ENCODE measurements at places on chromosomes 1 and 21.

- no peaks in the 10 kb centered on the region for H3K36me3 ChIP-seq
- no peaks in the 10 kb centered on the region for H3K27me3 ChIP-seq
- DNase-seq, result no peak
- H3K27ac ChIP-seq, result no peak overlapping the region
- no peaks in the 10 kb centered on the region for H3K4me1 ChIP-seq
These were observed 23.2 kb upstream of the LRP8 start for GRCh38 chr1:53350853-53351767.

DNA sequence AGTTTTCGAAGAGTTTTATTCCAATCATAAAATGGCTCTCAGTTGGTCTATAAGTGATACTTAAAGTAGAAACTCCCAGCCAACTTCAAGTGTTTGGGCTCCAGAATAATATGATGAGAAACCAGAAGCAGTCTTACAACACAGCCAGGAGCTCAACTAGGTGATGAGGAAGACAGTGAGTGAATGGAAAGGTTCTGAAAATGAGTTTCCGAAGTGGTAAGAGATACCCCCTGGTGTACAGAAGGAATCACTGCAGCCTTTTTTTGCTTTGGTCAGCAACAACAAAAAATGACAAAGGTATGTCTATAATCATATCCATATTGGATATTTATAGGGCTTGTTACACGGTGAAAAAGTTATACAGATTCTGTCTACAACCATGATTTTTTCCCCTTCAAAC is 16.5 kb downstream of the KRTAP19-1 start:
- no peaks in the 10 kb centered on the region for H3K27me3 ChIP-seq
- H3K4me1 ChIP-seq, result no peaks in the 10 kb centered on the region
- no peak overlapping the region for H3K27ac ChIP-seq
- H3K36me3 ChIP-seq, result no peaks in the 10 kb centered on the region

GRCh38 chr1:241131636-241132194 is 225.3 kb downstream of the RGS7 start:
- no peak for DNase-seq
- no peaks in the 10 kb centered on the region for H3K27me3 ChIP-seq
- no peaks in the 10 kb centered on the region for H3K4me1 ChIP-seq
- no peaks in the 10 kb centered on the region for H3K36me3 ChIP-seq
- H3K4me3 ChIP-seq, result no peak overlapping the region

GRCh38 chr1:42145389-42145716 is 7.9 kb upstream of the GUCA2B start:
- no peak overlapping the region for H3K4me3 ChIP-seq
- peaks cover 9% of the 10 kb centered on the region for H3K27me3 ChIP-seq
- no peak overlapping the region for H3K27ac ChIP-seq
- H3K36me3 ChIP-seq, result no peaks in the 10 kb centered on the region

- H3K4me3 ChIP-seq, result no peak overlapping the region
- peaks cover 4% of the 10 kb centered on the region for H3K4me1 ChIP-seq
- H3K27ac ChIP-seq, result no peak overlapping the region
These were observed 11.6 kb downstream of the GJA5 start for GRCh38 chr1:147748676-147749350.

DNA sequence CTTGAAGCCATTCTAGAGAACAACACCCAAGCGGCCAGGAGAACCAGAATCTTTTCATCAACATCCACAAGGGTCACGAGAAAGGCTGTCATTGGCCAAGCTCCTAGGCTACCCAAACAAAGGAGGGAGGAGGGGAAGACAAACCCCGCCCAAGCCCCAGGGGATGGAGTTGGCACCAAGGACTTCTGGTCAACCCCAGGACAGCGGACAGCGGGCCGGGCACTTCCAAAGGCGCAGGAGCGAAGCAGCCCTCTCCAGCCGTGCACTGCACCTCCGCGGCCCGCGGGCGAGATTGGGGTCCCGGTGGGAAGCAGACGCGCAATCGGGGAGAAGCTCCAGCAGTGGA is at the start of gene CLIC6:
CLIC6 (plus strand) TSS at position 192 of the 346 bp plus-strand sequence. CDS start 395 bp downstream, outside the sequence.
- no peaks in the 10 kb centered on the region for H3K36me3 ChIP-seq
- H3K4me3 ChIP-seq, result peak within 1 kb of the TSS; percentile 44
- DNase-seq, result no peak
- H3K4me1 ChIP-seq, result peaks cover 17% of the 10 kb centered on the region
- H3K27me3 ChIP-seq, result peaks cover 15% of the 10 kb centered on the region

GRCh38 chr21:36015045-36015444 is 45.3 kb downstream of the SETD4 start:
- H3K4me1 ChIP-seq, result no peaks in the 10 kb centered on the region
- H3K4me3 ChIP-seq, result no peak overlapping the region
- no peaks in the 10 kb centered on the region for H3K36me3 ChIP-seq
- no peaks in the 10 kb centered on the region for H3K27me3 ChIP-seq
- no peak for DNase-seq

DNA sequence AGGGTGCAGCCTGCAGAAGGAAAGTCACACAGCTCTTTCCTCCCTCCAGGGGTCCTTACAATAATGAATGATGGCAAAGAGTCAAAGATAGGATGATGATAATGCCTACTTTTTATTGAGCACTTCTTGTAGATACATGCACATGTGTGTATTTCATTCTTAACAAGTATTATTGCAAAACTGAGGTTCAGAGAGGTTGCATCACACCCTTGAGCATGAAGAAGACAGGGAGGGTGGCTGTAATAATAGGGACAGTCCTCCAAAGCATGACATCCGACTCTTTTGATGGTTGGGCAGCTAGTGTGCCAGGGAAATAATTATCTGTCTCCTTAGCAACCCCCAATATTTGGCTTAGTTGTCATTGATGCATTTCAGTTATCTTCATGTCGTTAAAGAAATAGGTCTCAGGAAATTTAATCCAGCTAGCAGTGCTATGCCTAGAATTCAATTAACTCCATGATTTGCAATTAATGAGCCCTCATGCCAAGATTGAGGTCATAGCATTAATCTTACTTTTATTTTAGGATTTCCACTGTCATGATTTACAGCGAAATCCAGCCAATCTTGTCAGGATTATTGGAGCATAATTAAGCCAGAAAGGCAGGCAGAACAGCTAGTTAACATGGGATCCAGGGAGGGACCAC is 35.0 kb downstream of the DNAJC6 start:
- H3K4me1 ChIP-seq, result no peaks in the 10 kb centered on the region
- no peaks in the 10 kb centered on the region for H3K36me3 ChIP-seq
- no peak overlapping the region for H3K4me3 ChIP-seq

- H3K27ac ChIP-seq, result peak overlapping the region; percentile 21
- H3K4me3 ChIP-seq, result no peak overlapping the region
- H3K27me3 ChIP-seq, result no peaks in the 10 kb centered on the region
- no peaks in the 10 kb centered on the region for H3K36me3 ChIP-seq
These were observed 3.0 kb upstream of the ATP1B1 start for GRCh38 chr1:169103480-169103893.

DNA sequence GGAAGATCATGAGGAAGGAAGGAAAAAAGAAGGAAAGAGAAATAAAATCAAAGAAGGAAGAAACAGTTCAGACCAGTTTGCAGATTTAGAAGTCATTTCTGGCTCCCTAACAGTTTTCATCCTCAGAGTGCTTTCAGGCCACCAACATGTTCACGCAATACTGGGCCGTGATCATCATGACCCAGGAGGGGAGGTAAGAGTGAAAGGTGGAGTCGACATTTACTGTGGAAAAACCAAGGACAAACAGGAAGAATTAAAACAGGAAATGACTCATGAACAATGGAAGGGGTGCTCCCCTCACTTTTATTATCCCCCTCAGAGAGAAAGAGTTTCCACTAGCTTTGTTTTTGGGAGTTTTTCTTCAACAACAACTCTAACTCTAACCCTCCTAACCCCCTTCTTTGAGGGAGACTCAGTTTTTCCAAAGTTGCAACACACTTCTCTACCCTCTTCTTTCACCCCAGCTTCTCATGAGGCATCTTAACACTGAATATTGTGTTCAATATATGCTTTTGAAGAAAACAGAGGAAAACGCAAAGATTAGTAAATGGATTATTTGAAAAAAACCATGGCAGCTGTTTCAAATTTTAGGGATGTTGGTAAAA is 60.4 kb downstream of the VANGL2 start:
- no peaks in the 10 kb centered on the region for H3K4me1 ChIP-seq
- no peak for DNase-seq
- H3K4me3 ChIP-seq, result no peak overlapping the region
- no peaks in the 10 kb centered on the region for H3K36me3 ChIP-seq
- no peak overlapping the region for H3K27ac ChIP-seq

DNA sequence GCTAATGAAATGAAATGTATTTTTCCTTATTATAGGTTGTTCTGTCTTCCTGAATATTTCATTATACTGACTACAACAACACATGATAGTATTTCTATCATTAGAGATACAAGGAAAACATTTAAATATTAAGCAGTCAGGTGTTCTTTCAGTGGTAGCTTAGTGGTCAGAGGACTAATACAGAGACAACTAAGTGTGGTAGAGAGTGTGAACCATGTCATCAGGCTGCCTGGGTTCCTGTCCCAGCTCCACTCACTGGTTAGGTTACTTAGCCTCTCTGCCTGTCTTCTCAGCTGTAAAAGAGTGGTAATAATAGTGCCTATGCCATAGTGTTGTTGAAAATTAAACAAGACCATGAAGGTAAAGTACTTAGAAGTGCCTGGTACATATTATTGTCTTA is 3.9 kb downstream of the UAP1 start:
- peaks cover 12% of the 10 kb centered on the region for H3K4me1 ChIP-seq
- no peaks in the 10 kb centered on the region for H3K27me3 ChIP-seq
- DNase-seq, result no peak
- no peak overlapping the region for H3K4me3 ChIP-seq
- H3K36me3 ChIP-seq, result peaks cover 24% of the 10 kb centered on the region
- H3K27ac ChIP-seq, result no peak overlapping the region

GRCh38 chr1:151790940-151791651 is 796 bp upstream of the TDRKH start:
- H3K4me3 ChIP-seq, result peak overlapping the region; percentile 63
- DNase-seq, result no peak
- H3K4me1 ChIP-seq, result no peaks in the 10 kb centered on the region
- no peaks in the 10 kb centered on the region for H3K36me3 ChIP-seq
- peak overlapping the region; percentile 56 for H3K27ac ChIP-seq

DNA sequence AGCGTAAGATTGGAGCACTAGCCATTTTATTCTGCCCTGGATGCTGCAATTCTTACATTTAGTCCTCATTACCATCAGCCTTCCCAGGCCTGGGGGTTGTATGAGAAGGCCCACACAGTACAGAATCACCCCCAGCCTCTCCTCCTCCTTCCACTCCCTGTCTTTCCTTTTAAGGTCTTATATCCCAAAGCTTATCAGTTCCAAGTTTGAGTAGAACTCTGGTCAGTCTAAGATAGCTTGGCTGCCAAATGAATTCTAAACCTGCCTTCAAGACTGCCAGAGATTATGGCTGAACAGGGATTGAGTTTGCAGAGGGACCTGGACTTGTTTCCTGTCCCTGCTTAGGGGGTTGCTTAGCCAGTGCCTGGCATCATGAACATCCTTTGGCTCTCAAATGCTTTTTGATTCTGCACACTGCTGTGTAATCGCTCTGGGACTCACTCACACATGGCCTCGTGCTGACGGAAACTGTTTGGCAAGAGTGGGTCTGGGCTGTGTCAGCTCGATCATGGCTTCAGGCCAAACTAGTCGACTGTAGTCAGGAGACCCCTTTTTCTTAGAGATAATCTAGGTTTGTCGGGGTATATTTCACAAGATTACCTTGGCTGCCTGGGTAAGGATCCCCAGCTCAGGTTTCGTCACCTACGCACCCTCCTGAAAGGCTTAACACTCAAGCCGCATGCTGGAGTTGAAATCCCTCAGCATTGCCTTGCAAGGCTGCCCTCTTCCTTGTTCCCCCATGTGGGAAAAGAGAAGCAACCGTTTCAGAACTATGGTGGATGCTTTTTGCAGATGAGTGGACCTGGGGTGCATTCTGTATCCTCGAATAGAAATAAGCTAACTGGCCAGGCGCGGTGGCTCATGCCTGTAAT is 252.6 kb downstream of the NFIA start:
- no peaks in the 10 kb centered on the region for H3K27me3 ChIP-seq
- H3K27ac ChIP-seq, result peak overlapping the region; percentile 67
- DNase-seq, result no peak
- H3K36me3 ChIP-seq, result peaks cover 7% of the 10 kb centered on the region
- H3K4me3 ChIP-seq, result no peak overlapping the region

GRCh38 chr1:245489838-245490237 is 335.1 kb downstream of the KIF26B start:
- no peaks in the 10 kb centered on the region for H3K4me1 ChIP-seq
- DNase-seq, result no peak
- no peak overlapping the region for H3K27ac ChIP-seq
- H3K36me3 ChIP-seq, result no peaks in the 10 kb centered on the region

DNA sequence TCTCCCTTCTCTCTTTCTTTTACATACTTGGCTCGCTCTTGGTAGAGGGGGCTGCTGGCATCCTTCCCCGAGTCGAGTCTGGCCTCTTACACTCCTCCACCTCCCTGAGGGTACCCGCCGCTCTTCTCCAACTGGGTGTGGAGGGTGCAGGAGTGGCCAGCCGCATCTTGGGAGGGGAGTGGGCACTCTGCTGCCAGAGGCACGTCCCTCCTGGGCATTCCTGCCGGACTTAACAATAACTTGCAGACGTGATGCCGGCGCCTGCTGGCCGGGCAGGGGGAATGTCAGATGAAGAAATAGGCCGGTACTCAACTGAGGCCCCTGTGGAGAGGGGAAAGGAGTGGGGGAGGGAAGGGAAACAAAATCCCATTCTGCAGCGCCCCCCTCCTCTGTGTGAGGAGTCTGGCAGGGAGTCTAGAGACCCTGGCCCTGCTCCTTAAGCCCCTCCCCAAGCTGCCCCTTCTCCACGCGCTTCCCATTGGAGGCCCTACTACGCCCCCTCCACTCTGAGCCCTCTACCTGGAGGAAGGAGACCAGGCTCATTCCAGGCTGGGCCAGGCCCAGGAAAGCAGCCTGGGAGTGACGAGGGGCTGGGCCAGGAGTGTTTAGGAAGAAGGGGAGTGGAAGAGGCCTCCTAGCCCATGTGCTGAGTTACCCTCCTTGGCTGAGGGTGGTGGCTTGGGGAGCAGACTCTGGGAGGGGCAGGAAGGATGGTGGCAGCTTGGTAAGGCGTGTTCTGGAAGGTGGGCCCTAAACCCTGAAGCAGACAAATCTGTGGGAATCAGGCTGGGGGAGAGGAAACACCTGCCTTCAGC is 1.8 kb downstream of the ATP2B4 start:
- peak overlapping the region; percentile 90 for H3K27ac ChIP-seq
- H3K4me3 ChIP-seq, result peak overlapping the region; percentile 72
- peaks cover 32% of the 10 kb centered on the region for H3K4me1 ChIP-seq
- DNase-seq, result no peak
- H3K36me3 ChIP-seq, result no peaks in the 10 kb centered on the region

- no peak overlapping the region for H3K4me3 ChIP-seq
- no peak overlapping the region for H3K27ac ChIP-seq
- H3K36me3 ChIP-seq, result no peaks in the 10 kb centered on the region
- no peaks in the 10 kb centered on the region for H3K27me3 ChIP-seq
- DNase-seq, result no peak
- H3K4me1 ChIP-seq, result no peaks in the 10 kb centered on the region
These were observed 878.3 kb upstream of the CXADR start for GRCh38 chr21:16634515-16634914.

- no peak overlapping the region for H3K4me3 ChIP-seq
- H3K36me3 ChIP-seq, result peaks cover 22% of the 10 kb centered on the region
- peak; percentile 58 for DNase-seq
- peaks cover 14% of the 10 kb centered on the region for H3K4me1 ChIP-seq
These were observed 1.7 kb upstream of the EXOSC10 start for GRCh38 chr1:11101347-11101746.

GRCh38 chr1:15749399-15750291 is 7.3 kb downstream of the TMEM82 start:
- peak overlapping the region; percentile 96 for H3K27ac ChIP-seq
- no peaks in the 10 kb centered on the region for H3K36me3 ChIP-seq
- peak overlapping the region; percentile 56 for H3K4me3 ChIP-seq
- DNase-seq, result peak; percentile 97
- no peaks in the 10 kb centered on the region for H3K27me3 ChIP-seq

- no peaks in the 10 kb centered on the region for H3K36me3 ChIP-seq
- H3K27me3 ChIP-seq, result no peaks in the 10 kb centered on the region
These were observed 149.3 kb downstream of the HUNK start for GRCh38 chr21:32022146-32022545.

Measured in ascending aorta (tissue), 2 donors.